ENCODE measurements at places on chromosomes 7 and 10. TPM values are rescaled to one million over a fixed set of nuclear protein-coding genes. Genes with fewer than 3 reads are reported as not detected.

GRCh38 chr10:116849248-116850057 lies at the start of gene ENO4:
Gene ENO4, plus strand, starts transcription at chr10:116849499. Its CDS starts 68 bp downstream, at chr10:116849567.
- no peak for DNase-seq

DNA sequence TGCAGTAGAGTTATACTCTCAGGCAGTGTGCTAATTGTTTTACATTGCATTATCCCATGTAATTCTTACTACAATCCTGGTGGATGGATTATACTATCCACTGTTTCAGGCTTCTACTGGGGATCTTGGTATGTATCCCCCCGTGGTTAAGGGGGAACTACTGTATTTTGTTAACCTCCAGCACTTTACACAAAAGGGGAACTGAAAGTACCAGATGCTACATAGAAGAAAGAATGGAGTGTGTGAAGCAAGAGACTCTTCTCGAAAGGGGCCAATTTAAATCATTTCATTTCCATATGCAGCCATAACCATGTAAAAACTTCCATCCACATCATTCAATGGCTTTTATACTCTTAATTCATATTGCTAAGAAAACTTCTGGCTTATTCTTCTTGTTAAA lies 69.4 kb downstream of the C1GALT1 start:
- DNase-seq = no peak

DNA sequence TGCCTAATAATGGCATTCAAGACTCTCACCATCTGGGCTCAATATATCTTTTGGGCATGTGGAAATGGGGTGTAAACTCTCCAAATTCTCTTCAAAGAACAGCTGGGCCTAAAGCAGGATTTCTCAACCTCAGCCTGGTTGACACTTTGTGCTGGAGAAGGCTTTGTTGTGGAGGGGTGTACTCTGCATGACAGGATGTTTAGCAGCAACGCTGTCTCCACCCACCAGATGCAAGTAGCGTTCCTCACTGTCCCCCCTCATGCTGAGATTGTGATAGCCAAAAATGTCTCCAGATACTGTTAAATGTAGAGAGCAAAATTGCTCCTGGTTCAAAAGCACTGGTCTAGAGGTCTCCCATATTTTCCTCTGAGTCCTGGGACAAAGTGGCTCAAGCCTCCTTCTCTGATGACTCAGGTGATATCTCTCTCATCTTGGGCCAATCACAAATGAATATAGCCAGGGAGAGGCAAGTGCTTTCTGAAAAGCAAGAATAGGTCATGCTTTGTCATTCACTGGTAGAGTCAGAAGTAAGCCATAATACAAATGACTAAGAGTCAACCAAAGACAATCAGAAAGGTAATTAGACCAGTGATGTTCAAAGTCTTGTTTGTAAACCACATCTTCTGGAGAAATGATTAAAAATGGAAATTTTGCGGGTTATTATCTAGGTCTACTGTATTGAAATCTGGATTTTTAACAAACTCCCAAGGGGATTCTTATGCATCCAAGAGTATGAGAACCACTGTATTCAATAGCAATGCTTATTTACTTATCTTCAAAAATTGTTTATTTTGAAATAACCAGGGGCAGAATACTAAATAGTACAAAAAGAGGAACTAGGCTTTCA lies 330.8 kb downstream of the PTEN start:
- DNase-seq = peak; percentile 45

- DNase-seq = no peak
Observed at GRCh38 chr7:130430841-130431666, 9.8 kb downstream of the CEP41 start.

GARS1 gene
- total RNA-seq = 260 TPM

GRCh38 chr7:44583146-44583865 lies 1.3 kb upstream of the TMED4 start:
- DNase-seq = no peak

- DNase-seq = peak; percentile 32
Observed at GRCh38 chr7:140646931-140647647, 6.5 kb upstream of the DENND2A start.

LIPN gene
- total RNA-seq = not detected

GRCh38 chr7:5437987-5438386 lies 14.4 kb upstream of the TNRC18 start:
- no peak for DNase-seq

DNA sequence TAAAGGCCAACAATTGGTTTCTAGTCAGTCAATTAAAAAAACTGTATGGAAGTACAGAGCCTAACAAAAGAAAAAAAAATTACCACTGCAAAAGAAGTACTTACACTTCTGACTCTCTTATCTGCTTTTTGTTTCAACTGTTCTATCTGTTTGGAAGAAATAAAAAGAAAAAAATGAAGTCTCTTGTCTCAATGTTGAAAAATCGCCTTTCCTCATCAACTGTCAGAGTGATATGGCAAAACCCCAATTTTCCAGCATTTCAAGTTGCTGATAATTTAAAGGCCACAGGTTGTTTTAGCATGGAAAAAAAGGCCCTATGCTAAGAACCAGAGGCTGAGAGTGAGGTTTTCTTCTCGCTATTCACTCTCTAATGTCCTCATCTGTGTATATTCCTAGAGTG lies 13.6 kb downstream of the ZDHHC6 start:
- no peak for DNase-seq

DNA sequence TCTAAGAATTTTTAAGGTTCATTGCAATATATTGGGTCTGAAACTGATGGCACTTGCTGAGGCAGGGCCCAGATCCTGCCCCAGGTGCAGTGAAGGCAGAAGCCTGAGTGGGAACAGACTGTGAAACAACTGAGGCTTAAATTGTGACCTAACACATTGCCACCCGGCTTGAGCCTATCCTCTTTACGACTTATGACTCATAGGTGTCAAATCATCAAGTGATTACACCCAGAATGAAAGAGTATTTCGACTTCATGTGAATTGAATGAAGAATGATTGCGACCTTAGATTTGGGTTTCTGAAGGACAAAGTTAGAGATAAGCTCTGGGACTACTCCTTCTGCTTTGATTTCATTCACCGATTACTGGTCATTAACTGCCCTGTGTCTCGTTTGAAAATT lies 200.9 kb downstream of the CREB5 start:
- no peak for DNase-seq

- DNase-seq = no peak
Observed at GRCh38 chr7:101739775-101740398, 77.5 kb upstream of the CUX1 start.

DNA sequence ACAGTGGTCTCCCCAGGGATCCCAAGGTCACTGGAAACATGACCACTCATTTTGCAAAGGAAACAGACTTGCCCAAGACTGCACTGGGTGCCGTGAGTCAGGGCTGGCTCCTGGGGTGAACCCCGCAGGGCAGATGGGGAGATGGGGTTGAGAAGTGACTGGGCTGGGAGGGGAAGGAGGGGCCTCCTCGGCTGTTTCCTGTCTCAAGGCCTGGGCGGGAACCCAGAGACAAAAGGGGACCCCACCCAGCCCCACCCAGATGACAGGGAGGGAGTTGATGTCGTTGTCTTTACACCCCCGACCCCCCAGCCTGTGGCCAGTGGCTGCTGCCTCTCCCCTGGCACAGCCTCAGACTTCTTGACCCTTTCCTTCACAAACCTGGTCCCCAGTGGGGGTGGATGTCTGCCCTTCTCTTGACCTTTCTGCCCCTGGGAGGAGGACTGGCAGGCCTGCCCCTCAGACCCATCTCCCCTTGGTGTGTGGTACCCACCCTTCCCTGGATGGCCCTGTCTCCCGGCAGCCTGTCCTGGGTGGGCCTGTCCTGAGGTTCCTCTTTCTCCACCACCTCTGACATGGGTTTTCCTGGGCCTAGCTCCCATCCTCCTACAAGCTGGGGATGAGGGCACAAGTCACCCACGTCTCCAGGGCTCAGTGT lies 1.4 kb downstream of the MYO1G start:
- peak; percentile 90 for DNase-seq

GPR158 gene
- not detected for total RNA-seq

- no peak for DNase-seq
Observed at GRCh38 chr7:2666588-2667250, 21.3 kb upstream of the AMZ1 start.

PRLHR gene
- not detected for total RNA-seq

- no peak for DNase-seq
Observed at GRCh38 chr7:97623333-97623732, 108.6 kb upstream of the TAC1 start.

DNA sequence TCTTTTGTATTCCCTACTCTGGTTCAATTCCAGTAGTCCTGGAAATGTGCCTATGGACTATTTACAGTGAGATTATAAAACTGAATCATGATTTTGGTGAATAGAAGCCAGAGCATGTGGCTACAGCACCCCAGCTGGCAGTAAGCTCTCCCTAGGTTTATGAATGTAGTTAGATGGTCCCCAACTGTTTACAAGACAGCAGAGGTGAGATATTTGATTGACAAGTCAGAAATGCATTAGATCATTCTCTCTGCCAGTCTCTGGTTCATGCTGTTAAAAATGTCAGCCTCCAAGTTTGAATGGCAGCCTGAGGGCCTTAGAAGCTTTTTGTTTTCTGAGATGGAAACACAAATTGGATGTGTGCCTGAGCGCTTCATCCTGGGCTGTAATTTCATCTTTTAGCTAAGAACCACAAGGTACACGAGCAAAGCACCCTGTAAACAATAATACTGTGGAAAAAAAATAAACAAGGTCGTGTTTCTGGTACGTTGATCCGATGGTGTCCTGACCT lies 85.0 kb downstream of the BTRC start:
- DNase-seq = no peak

- no peak for DNase-seq
Observed at GRCh38 chr7:106999023-106999422, 45.5 kb upstream of the PRKAR2B start.

DNA sequence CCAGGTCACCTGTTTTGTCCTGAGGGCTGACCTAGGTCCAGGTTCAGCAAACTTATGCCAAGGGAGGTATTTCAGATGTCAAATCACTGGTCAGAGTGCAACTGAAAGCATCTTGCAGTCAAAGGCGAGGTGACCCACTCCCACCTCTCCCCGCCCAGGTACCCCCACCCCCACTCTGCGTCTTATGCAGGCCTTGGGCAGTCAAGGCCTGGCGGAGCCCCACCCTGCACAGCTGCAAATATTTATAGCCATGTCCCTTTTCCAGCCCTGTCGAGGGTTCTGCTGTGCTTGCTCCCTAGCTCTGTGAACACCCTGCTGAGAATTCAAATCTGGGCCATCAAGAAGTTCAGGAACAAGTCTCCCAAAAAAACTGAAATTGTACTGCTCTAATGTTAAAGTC lies 40.6 kb upstream of the BMPR1A start:
- DNase-seq = no peak

GHRHR gene
- not detected for total RNA-seq

DNA sequence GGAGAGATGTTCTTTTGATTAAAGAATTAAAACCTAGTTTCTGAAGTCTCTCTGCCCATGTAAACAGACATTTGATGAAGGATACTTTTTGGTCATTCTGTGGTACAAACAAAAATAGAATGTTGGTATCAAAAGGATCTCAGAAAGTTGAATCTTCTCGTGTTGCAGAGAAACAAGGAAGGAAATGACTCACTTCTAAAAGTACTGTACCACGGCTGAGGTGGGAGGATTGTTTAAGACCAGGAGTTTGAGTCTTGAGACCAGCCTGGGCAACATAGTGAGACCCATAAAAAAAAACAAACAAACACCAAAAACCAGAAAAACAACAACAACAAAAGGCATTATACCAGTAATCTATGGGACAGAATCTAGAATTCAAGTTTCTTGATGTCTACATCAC lies 69.7 kb downstream of the PRSS58 start:
- DNase-seq = no peak

NPTX2 gene
- not detected for total RNA-seq

- no peak for DNase-seq
Observed at GRCh38 chr7:85175217-85175616, 11.6 kb downstream of the SEMA3D start.

ELAPOR2 gene
- total RNA-seq = 3.9 TPM

Data from activated CD4-positive, alpha-beta memory T cell treated with anti-CD3 and anti-CD28 coated beads, Interleukin-2, amount 10 ng/mL, durations not matched to agents 7 days and 5 days (primary cell).